Pancreas (tissue), 10 donors: ENCODE measurements at places on chromosomes 1 and 21.

GRCh38 chr21:14318578-14318977, 64.4 kb downstream of the HSPA13 start:
- DNase-seq: no peak

DNA sequence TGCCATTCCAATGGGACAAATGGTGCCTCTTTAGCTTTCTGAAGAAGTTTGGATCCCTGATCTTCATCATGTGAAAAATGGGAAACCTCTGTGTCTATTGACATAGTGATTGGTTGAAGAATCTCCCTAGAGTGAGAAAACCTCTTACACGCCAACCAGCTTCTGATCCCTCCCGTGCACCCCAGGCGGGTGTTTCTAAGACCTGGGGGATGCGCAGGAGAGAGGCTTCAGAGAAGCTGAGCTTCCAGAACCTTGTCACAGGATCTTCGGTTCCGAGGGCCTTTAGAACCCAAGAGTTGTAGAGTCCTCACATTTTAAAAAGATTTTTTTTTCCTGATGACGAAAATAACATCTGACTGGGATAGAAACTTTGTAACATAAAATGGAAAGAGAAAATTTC, 11.3 kb downstream of the PODN start:
- no peak for DNase-seq

DNA sequence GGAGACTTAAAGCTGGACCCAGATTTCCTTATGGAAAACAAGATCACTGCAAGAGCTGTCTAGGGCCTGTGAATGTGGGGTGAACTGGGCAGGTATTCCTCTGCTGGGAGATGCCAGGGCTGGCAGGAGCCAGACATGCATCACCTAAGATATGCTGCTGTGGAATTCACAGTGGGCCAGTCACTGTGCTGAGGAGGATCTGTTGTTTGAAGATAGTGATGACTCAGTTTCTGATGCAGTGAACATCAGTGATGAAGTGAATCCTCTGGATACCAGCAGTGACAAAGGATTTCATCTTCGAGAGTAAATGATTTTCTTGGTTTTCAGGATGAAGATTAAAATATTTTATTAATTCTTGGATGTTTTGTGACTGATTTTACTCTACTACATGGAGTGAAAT, 29.9 kb upstream of the CAMSAP2 start:
- no peak for DNase-seq

DNA sequence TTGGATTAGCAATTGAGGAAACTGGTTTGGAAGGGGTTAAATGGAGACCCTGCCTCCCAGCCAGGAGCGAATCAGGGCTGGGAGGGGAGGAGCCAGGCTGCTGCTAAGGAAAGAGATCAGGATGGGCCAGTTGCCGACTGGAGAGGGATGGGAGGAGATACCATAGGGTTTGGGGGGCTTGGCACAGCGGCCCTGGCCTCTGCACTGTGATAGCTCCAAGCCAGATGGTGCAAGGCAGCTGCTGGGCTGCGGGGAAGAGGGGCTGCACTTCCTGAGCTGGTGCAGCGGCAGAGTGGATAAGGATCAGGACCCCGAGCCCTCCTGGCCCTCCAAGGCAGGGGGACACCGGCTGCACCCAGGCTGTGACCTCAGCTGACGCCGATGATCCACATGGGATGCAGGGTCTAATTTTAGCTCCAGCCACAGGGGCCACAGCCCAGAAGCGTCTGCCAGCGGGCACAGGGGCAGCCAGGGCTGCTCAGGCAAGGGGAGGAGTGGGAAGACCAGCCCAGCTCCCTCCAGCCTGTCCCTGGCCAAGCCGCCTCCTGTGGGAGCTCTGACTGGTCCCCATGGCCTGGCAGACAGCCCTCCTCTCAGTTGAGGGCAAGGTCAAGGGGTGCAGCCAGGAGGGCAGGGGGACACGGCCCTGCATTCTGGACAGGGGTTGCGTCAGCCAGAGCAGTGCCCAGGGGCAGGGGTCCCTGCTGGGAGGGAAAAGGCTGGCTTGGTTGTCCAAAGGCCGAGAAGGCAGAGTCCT, at the start of gene EXTL1:
TSS of gene EXTL1 (plus strand) at position 129 of the 757 bp plus-strand sequence. CDS start 872 bp downstream, outside the sequence.
- no peak for DNase-seq

GRCh38 chr21:45041351-45041805, 33.0 kb upstream of the ADARB1 start:
- DNase-seq: no peak

DNA sequence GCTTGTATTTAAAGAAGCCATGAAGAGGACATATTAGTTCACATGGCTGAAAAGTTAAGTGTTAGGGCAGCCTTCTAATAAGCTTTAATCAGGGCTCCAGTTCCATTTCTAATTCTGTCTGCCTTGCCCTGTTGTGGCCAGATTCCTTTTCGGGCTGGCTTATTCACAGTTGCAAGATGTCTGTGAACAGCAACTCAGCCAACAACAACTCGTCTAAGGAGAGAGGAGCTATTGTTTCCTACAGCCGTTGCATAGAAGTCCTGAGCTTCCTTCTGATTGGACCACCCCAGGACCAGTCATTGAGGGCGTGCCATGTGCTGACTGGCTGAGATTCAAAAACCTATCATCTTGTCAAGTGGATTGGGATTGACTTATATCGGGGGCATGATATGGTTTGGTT, 18.6 kb upstream of the COQ8A start:
- no peak for DNase-seq

DNA sequence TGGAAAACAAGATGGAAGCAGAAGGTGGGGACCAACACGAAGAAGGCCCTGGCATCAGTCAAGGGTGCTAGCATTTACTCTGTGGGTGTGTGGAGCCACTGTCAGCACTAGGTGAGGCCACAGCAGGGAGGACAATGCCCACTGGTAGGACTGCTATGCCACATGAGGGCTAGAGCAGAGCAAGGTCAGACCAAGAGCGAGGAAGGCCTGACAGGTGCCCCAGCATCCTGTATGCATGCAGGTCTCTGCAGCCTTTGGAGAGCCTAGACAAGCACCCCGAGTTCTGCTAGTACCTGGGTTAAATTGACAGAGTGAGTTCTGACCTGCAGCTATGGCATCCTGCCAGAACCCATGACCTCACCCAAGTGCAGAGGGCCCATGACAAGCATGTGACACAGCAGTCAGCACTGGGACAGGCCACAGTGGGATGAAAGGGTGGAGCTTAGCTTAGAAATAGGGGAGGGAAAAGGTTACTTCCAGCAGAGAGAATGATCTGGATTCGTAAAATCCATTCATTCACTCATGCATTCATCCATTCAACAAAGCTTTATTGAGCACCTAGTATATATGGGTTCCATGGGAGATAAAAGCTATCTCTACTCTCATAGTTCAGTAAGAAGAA, 9.0 kb upstream of the CSF1 start:
- DNase-seq: no peak

DNA sequence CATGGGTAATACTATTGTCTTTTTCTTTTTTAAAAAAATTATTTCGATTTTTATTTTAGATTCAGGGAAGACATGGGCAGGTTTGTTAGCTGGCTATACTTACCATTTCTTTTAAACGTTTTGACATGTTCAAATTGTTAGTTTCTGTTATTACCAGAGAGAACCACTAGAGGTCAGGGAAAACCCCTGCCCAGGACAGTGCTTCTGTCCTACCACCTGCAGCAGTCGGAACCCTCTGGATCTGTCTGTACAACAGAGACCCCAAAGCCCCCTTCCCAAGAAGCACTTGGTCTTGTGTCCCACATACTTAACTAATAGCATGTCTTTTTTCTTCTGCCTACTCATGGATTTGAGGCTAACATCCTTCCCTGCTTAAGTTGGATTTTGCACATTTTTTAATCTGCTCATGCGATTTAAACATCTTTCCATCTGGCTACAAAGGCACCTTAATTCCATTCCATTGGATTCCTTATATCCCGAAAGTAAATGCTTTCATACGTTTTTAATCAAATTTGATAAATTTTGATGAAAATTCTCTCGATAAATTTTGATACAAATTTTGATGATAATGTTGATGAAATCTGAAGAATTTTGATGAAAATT, 10.0 kb upstream of the C1orf115 start:
- DNase-seq: no peak

DNA sequence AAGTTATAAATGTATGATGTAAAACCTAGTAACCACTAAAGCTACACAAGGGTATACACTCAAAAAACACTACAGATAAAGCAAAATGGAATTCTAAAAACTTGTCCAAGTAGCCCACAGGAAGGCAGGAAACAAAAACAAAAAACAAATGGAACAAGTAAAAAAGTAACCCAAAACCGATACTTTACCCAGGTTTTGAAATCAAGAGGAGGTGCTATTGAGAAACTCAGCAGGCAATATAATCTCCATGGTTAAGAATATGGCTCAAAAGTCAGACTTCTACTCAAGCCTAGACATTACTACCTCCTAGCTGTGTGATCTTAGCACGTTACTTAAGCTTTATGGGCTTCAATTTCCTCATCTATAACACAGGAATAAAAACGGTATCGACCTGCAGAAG, 13.3 kb downstream of the RBBP5 start:
- DNase-seq: no peak

DNA sequence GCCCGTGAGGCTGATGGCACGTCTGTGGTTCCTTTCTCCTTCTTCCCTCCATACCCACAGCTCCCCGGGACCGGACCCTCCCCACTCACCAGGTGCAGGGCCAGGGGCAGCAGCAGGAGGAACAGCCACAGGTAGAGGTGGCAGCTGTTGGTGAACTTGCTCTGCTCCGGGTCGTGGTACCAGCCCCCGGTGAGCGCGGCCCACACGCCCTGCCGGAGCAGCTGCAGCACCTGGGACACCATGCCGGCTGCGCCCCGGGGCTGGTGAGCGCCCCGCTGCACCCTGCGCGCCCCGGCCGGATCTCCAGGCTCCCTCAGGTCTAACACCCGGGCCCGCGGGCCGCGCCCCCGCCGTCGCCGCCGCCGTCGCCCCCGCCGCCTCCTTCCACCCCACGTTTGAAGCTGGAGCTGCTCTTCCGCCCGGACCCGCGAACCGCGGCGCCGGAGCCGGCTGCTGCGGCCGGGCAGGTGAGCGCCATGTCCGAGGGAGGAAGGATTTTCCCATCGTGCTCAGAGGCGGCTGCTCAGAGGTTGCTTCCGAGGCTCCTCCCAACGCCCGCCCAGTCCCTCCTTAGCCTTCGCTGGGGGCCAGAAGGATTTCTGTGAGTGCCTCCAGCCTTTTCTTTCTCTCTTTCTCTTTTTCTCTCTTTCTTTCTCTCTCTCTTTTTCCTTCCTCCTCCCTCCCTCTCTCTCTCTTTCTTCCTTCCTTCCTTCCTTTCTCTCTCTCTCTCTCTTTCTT, at the start of gene PCNX2:
TSS of gene PCNX2 (minus strand) at position 489 of the 738 bp plus-strand sequence. CDS start at position 242, 247 bp downstream.
- peak; percentile 64 for DNase-seq

DNA sequence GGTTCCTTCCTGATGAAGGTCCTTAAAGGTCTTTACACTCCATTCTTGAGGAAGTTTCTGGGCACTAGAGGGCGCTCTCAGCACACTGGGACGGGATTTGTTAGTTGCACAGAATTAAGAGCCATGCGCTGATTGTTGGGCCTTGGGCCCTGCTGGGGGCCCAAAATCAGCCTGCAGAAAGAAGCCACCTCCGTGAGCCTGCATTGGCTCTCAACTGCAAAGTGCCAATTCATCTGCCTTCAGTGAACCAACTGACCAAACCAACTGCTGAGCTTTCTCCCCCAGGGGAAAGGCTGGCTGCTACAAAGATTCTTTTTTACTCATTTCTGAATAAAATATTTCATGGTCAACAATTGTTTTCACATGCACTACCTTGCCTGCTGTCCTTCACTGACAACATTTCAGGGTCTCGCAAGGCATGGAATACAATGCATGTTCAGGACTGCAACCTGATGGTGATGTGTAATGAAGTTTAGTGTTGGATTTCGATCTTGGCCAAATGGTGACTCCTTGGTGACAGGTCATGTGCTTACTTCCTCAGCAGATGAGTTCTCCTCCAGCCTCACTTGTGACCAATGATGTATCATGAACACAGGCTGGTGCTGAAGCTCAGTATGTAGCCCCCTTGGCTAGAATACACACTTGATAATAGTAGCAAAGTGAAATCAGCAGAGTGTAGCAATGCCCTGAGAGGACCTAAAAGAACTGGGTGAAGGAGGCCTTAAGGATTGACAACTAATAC, 45.7 kb upstream of the PRDX6 start:
- DNase-seq: peak; percentile 82

- no peak for DNase-seq
Observed at GRCh38 chr1:28428990-28429520, 59.5 kb downstream of the PHACTR4 start.

- DNase-seq: no peak
Observed at GRCh38 chr1:77413541-77414335, 131.9 kb downstream of the AK5 start.

DNA sequence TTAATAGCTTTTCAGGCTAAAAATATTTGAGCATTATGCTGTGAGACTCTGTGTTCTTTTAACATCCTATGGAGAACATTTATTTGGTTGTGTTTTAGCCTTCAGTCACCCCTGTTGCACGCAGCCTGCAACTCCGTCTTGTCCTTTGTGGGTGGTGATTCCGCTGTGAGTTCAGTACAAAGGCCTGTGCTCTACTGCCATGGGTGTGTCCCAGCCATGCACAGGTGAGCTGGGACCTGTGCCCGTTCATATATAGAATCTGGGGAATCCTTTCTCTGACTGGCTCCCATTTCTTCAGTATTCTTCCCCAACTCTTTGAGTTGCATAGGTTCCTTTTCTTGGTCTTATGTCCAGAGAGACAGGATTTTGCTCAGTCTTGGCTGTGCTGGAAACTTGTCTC, 61.4 kb downstream of the ACTL8 start:
- DNase-seq: no peak

DNA sequence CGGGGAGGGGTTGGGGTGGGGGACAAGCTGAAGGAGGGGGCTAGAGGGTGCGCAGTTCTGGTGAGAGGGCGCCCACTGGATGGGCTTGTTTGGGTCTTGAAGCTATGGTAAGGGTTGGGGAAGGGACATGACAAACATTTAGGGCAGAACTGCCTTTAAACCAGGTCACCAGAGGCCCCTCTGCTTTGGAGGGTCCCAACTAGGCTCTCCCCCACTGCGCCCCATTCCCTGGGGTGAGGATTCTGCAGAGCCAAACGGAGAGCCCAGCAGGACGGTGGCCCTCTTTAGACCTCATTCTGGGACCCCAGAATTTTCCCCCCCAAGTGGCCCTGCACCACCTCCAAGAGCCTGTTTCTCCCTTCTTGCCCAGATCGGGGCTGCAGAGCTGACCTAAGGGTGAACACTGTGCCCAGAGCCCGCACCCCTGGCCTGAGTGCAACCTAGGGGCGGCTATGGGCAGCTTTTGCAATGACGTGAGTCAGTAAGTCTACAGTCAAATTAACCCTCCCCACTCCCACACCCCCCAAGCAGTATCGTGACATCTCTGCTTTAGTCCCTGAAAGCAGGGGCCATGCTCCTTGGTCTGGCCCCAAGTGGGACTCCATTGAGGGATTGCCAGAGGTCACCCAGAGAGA, 593.8 kb downstream of the MATN1 start:
- DNase-seq: no peak

DNA sequence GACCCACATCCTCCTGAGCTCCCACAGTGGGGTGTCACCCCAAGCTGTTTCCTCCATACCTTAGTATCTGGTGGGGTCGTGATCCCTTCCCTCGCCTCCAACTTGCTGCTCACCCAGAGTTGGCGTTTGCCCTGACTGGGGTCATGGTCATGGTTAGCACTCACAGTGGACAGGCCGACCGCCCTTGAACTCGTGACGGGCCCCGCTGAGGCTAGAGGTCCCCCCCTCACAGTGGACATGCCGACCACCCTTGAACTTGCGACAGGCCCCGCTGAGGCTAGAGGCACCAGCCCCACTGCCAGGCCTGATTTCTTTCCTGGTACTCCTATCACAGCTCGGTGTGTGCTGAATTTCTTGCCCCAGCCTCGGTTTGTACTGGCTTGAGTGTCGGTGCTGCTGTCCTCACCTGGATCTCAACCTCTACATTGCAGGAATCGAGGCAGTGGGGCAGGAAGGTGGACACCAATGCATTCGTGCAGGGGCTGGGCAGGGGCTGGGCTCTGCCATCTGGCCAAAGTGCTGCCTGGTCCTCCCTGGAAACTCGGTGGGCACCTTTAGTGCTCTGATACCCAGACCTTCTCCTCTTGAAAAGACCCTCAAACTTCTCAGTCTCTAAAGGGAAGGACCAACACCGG, 37.5 kb upstream of the AJAP1 start:
- DNase-seq: no peak
